ENCODE measurements at places on chromosomes 5 and 9.

DNA sequence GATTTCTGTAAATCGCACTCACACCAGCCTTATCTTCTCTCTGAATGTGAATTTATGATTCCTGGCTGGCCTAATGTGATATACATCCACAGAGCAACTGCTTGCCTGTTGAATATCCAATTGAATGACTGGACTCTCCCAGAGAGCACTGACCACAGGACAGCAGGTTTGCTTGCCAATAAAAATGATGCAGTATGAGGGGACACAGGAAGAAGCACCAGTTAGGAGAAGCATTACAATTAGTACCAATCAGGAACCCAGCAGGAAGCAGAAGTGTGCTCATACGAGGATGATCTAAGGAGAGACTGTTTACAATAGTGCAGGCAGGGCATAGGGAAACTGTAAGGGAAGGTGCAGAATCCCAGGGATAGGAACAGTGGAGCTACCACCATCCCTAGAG is 127.2 kb upstream of the ZNF366 start:
- no peak for DNase-seq

- DNase-seq = no peak
These were observed 127.8 kb downstream of the KCNIP1 start for GRCh38 chr5:170631466-170632195.

- DNase-seq = no peak
These were observed 7.1 kb downstream of the PRKAA1 start for GRCh38 chr5:40790947-40791593.

DNA sequence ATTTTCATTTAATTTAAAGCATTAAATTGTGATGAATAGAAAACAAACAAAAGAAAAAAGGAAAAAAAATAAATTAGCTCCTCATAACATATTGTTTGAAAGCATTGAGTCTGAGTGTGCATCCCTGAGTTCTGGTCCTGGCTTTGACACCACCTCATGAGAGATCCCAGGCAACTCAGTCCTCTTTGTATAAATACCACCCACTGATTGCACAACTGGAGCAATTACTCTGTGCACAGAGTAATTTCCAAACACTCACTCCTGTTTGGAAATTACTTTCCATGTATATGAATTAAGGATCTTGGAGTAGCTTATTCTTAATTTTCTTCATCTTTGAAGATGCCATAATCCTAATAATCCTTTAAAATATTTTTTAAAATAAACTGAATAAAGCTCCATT is 59.4 kb upstream of the C5orf46 start:
- DNase-seq = no peak

DNA sequence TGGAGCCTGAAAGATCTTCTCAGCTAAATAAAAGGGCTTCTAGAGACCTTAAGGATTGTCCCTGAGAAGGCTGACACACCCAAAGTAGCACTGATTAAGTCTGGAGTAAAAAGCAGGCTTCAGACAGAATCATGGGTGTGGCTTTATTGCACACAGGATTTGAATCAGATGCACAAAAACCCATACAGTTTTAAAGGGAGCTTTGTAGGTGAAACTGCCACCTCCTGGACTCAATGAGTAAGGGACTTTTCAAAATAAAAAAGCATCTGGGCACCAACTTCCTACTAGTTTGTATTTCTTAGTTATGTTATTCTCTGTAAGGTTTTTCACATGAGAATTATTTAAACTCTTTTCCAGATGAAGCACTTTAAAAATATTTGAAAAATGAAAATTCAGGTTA is 129.4 kb downstream of the EDIL3 start:
- DNase-seq = no peak

DNA sequence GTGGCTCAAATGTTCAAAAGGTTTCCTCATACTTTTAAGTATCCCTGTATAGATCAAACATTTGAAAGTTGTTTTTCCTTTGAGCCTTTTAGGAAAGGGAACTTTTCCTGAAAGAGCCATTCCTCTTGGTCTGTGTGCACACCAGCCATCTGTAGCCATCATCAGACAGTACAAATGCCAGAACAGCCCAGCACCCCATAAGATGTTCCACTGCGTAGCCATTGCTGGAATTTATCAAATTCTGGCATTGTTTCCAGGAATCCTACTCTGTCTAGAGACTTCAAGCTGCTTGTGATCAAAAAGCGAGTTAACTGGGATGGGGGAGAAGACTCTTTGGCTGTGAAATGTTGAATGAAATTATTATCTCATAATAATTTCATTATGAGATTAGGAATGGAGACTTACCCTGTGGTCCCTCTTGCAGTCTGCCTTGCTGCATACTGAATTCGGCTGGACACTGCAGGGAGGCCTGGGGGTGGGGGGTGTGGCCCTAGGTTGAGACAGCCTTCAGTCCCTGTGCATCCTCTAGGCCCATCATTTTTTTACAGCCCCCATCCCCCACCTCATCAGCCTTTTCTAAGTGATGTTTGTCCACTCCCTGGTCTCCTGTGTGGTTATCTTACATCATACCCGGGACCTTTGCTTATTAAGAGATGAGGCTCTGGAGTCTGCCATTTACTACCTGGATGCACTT is 99.8 kb downstream of the RALGPS1 start:
- DNase-seq = no peak

DNA sequence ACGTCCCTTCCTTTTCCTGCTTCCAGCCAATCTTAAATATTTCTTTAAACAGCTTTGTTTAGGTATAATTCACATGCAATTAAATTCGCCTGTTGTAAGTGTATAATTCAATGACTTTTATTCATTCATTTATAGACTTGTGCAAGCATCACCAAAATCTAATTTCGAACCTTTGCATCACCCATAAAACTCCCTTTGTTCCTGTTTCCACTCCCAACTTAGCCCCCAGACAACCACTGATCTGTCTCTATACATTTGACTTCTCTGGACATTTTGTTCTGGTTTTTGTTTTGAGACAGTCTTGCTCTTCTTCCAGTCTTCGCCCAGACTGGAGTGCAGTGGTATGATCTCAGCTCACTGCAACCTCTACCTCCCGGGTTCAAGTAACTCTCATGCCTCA is 71.5 kb downstream of the NR6A1 start:
- DNase-seq = no peak

DNA sequence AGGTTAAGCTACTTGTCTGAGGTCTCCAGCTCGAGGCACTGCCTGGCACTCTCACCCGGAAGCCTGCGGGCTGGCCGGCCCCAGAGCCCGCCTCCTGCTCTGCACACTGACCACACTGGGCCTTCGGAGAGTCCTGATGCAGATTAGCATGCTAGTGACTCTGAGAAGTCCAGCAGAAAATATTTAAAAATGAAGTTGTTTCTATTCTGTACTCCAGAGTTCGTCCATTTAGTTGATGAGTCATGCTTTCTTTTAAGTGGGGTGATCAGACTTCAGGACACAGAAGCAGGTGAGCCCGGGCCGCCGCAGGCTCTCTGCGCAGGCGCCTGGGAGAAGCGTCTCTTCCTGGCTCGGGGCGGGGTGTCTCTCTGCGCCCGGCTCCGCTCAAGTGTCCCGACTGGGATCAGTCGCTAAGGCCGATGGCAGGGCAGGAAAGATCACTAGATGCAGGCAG is 32.5 kb downstream of the FAM240B start:
- DNase-seq = no peak

DNA sequence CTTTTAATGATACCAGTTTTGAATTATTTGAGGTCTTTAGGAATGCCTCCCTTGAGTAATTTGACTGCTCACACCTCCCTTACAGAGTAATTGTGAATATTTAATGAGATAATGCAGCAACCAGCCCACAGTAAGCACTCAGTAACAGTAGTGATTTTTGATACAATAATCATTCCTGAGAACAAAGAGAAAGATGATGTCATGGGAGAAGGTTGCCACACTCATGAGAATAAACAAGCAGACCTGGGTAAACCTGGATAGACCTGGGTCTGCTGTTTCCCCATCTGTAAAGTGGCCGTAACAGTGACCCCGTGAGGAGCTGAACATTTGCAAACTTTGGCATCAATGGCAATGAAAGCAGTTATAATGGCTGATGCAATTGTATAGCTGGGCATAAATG is 4.2 kb downstream of the C1QTNF2 start:
- no peak for DNase-seq

- DNase-seq = no peak
These were observed 14.3 kb downstream of the LHX3 start for GRCh38 chr9:136190656-136191055.

GRCh38 chr5:124824637-124825158 is 78.3 kb upstream of the ZNF608 start:
- DNase-seq = no peak

DNA sequence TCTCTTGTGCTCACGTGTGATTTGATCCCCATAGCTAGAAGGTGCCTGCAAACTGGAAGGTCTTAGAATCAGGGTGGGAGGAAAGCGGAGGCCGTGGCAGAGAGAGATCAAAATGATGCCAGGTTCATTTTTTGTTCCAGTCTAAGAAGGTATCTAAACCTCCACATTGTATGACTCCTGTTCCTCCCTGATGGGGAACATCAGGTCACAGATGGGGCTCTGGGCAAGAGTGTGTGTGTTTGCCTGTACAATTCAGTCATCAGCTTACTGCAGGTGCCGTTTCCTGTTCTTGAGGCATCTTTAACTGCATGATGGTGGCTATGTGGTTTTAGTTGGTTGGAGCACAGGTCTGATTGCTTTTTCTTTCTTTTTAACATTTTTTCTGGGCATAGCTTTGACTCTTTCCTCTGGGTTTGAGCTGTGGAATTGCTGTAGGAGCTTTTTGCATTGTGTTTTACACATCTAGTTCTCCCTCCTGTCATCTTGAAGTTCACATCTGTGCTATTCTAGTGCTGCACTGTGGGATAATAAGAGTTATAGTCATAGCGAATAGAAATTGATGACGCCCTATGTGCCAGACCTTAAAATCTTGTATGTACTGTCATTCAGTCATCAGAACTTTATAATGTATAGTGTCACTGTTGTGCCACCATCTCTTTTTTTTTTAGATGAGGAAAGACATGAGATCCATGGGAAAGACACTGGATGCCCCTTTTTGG is 30.8 kb downstream of the ARHGAP26 start:
- peak; percentile 21 for DNase-seq

DNA sequence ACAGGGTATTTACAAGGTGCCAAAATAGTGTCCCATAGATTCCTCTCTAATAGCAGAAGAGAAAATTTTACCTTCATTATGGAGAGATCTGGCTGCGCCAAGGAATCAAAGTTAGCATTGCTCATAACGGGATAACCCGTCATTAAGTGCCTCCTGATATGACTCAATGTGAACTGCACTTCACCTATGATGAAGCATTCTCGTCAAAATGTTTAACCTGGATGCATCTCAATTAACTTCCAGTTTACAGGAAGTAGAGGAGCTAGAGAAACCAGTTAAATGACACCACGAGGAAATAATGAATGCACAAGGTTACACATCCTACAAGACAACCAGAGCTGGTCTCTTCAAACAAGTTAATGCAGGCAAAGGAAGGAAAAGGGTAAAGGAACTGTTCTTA is 17.2 kb downstream of the FBXW11 start:
- DNase-seq = no peak

DNA sequence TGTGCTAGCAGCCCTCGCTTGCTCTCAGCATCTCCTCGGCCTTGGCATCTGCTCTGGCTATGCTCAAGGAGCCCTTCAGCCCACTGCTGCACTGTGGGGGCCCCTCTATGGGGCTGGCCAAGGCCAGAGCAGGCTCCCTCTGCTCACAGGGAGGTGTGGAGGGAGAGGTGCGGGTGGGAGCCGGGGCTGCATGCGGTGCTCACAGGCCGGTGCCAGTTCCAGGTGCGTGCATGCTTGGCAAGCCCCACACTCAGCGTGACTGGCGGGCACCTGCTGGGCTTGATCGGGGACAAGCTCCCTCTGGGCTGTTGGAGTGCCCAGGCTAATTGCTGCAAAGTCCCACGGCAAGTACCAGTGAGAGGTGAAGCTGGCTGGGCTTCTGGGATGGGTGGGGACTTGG is 170.5 kb downstream of the TRIM36 start:
- DNase-seq = no peak

DNA sequence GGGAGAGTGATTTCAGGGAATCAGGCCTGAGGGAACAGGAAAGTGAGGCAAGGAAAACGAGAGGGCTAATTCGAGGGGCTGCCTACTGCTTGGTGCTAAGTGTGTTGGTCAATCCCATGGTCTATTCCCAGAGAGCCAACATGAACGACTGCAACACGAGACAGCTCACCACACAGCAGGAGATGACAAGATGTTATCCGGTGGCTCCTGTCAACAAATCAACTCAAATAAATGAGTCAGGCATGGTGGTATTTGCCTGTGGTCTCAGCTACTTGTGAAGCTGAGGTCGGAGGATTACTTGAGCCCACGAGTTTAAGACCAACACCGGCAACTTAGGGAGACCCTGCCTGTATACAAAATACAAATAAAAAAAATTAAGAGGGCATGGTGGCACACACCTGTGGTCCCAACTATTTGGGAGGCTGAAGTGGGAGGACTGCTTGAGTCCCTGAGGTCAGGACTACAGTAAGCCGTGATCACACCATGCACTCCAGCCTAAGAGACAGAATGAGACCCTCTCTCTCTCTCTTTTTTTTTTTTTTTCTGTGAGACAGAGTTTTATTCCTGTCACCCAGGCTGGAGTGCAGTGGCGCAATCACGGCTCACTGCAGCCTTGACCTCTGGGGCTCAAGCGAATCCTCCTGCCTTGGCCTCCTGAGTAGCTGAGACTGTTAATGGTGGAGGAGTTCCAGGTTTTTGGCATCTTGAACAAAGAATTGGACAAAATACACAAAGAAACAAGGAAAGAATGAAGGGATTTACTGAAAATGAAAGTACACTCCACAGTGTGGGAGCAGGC is 9.0 kb upstream of the FAF2 start:
- no peak for DNase-seq

GRCh38 chr9:26310294-26310693 is 582.3 kb downstream of the CAAP1 start:
- DNase-seq = no peak

GRCh38 chr5:3853362-3853761 is 257.7 kb downstream of the IRX1 start:
- no peak for DNase-seq

DNA sequence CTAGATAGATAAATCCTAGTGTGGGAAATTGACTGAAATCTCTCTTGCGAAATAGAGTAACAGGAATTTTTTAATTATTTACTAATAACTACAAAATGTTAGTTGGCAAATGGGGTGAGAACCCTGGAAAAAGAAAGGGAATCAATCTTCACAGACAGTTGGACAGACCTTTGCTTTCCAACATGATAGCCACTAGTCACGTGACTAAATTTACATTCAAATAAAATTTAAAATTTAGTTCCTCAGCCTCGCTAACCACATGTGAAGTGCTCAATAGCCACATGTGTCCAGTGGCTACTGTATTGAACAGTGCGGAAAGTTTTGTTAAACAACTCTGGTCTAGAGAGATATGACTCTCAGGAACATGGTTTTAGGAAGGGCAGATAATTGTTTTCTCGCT is 289.9 kb upstream of the RASA1 start:
- no peak for DNase-seq

- DNase-seq = no peak
These were observed 1.2 kb upstream of the RLN2 start for GRCh38 chr9:5305741-5306140.

- no peak for DNase-seq
These were observed 22.1 kb downstream of the TRMO start for GRCh38 chr9:97900103-97900737.

DNA sequence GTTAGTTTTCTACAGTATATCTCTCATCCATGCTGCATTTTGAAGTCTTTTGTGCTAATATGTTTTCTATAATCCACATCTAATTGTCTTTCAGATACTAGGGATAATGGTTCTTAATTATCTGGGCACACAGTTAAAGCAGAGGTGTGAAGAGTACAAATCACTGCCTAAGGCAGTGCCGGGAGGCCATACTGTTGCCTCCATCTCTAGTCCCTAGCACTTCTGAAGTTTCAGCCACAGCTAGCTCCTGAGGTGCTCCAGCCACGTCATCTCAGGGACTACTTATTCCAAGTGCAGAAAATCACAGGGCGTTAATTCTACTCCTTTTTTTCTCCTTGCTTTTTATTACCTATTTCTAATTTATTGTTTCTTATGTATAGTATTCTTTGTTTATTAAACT is 760.0 kb upstream of the FAM174A start:
- DNase-seq = no peak
